GM23338 (cell line): ENCODE measurements at places on chromosomes 1 and 21.

- no peak for DNase-seq
Observed at GRCh38 chr1:172004671-172005070, 163.4 kb downstream of the DNM3 start.

GRCh38 chr1:110768605-110769004, 93.9 kb upstream of the KCNA3 start:
- DNase-seq = no peak

GRCh38 chr1:174074757-174075156, 52.6 kb upstream of the RC3H1 start:
- no peak for DNase-seq

DNA sequence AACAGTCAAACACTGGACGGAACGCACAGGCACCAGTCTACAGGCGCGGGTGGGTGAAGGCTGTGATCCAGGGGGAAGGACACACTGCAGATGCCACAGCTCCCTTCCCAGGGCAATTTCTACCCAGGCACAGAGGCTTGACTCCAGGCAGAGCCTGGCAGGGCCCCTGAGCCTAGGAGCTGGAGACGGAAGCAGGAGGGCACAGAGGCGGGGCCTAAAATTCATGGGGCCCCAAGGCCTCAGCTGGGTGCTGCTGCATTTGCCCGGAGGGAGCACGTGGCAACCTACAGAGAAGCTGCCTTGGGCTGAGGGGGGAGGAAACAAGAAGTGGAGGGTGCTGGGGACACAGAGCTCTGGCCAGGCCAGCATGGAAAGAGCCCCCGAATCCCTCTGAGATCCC, 41.2 kb downstream of the UBE2G2 start:
- no peak for DNase-seq

- peak; percentile 24 for DNase-seq
Observed at GRCh38 chr1:33045246-33045645, 8.6 kb upstream of the AK2 start.

DNA sequence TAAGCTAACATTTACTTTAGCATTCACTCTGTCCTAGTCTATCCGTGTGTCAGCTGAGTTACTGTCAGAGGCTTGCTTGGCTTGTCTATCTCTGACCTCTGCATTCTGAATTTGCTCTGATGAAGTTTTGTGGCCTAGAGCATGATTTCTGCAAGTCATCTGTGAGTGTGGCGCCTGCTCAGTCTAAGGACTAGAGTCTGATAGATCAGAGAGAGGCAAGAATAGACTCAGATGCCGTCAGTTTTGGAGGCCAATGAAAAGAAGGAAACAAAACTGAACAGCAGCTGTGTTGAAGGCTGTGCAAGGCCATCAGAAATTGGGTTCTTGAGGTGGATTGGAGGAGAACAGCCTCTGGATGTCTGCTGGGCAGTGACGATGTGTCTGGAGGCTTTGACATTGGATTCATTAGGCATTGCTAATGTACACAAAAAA, 573.1 kb downstream of the USP25 start:
- DNase-seq = no peak

GRCh38 chr1:9269078-9269501, 23.6 kb upstream of the SPSB1 start:
- no peak for DNase-seq

DNA sequence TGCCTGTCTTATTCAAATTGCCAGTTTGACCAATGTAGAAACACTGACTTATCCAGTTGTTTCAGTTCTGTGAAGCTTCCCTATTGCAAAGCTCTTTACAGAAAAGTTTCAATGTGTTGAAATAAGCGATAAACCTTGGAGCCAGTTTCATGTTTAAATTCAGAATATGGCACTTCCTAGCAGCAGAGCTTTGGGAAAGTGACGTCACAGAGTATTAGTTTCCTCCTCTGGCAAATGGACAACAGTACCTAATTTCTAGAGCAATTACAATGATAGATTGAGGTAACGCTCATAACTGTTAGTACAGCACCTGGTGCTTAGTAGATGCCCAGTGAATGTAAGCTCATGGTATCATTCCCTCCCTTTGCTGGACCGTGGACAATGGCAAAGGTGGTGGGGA, 527.5 kb upstream of the DAB1 start:
- no peak for DNase-seq

GRCh38 chr1:51924455-51924854, 45.9 kb upstream of the NRDC start:
- no peak for DNase-seq

DNA sequence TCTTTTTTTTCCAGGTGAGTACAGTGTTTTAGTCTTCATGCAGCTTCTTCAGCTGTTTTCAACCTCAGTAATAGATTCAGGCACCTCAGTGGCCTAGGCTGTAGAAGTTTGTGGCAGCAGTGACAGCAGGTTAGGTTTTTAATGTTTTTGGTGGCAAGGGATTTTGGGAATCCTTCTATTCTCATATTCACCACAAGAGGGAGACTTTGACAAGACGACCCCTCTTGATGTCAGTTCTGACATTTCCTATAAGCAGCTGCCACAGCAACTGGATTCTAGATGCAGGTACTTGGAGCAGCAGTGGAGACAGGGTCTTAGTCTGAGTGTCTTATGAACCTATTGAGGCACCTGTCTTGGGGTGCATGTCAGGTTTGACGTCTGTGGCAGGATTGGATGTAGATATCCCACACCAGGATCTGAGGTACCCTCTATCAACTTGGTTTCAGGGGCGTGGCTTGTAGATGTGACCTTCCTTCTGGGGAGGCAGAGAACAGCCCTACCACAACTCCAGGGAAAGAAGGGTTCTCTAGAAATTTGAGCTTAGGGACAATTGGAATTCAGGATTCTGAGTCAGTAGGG, 1104.2 kb upstream of the TMPRSS15 start:
- DNase-seq = peak; percentile 65

DNA sequence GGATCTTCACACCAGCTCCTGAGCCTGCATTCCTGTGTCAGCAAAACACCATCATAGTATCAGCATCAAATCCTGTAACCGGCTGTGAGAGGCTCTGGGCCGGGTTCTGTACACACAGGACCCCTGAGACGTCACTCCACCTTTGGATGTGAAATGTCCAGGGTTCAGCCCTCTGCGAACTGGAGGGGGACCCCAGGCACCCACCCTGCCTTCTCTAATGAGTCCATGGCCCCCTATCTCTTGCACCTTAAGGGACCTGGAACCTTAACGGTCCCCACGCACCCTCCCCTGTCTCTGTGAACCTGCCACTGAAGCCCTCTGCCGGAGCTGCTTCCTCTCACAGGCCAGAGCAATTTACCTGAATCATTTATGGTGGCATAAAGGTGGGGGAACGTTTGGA, 257.8 kb downstream of the NPHP4 start:
- DNase-seq = no peak

GRCh38 chr1:31760471-31761470, 3.4 kb downstream of the ADGRB2 start:
- peak; percentile 88 for DNase-seq

GRCh38 chr1:180600343-180600742, 31.5 kb upstream of the XPR1 start:
- no peak for DNase-seq

DNA sequence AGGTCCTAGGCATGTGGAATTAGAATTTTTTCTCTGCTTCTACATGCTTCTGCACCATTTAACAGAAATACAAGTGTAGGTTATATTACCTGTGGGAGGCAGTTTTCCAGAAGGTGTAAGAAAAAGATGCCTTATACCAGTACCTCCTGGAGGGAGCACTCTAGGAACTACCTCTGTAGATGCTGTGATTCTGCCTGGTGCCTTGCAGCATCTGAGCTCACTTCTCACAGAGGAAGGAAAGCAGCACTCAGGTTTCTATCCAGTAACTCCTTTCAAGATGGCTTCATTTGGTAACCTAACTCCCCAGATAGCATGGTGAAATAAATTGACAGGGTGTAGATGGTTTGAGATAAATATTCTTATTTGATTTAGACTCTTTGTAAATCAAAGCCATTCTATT, 50.3 kb downstream of the GIPC2 start:
- DNase-seq = no peak

DNA sequence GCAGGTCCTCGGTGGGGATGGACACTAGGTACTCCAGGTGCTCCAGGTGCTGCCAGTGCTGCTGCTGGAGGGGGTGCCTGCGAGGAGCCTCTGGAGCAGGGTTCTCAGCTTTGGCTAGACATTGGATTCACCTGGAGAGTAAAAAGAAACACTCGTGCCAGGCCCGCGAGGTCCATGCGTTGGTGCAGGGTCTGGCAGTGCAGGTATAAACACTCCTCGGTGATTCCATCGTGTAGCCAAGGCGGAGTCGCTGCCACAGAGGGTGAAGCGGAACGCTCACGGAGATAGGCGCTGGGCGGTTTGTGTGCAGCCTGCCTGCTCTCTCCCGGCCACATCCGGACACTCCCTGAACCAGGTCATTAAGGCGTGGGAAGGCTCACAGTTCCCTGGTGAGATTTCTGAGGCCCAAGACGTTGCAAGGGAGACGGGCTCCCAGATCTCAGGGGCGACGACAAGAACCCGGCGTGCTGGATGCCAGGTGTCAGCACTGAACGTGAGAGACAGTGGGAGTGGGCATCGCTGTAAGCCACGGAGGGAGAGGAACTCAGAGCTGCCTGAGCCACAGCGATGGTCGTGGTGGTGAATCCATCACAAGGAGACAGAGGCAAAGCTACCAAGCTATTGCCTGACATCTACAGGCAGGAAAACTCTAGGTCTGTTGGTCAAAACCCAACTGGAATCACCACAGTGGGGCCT, 17.2 kb upstream of the SUMO3 start:
- DNase-seq = no peak

DNA sequence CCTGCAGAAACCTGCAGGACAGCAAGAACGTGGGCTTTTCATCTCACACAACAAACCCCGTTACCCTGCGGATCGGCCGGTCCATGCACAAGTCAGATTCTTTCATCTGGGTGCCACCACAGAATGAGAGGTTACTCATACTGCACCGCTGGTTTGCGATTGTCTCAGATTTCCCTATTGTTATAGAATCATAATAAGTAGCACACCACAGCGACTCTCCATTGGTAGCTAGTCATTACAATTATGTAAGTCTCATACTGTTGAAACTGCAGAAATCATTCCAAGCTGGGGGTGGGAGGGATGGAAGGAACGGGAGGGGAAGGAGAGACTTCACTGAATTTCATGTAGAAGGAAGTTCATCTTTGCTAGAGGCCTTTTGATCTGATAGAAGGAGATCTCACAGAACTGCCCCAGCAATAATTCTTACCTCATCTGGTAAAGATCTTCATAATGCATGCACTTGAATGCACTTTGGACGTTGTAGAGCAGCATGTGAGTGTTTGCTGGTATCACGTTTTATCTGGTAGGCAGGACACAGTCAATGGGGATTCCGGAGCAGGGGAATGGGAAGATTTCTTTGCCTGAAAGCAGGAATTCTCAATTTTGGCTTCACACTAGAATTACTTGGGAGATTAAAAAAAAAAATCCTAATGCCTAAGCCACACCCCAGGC, 221.1 kb downstream of the KIF26B start:
- DNase-seq = no peak

GRCh38 chr1:24392982-24393650, 20.5 kb downstream of the STPG1 start:
- no peak for DNase-seq

- no peak for DNase-seq
Observed at GRCh38 chr1:3735688-3736087, 16.6 kb upstream of the CCDC27 start.

DNA sequence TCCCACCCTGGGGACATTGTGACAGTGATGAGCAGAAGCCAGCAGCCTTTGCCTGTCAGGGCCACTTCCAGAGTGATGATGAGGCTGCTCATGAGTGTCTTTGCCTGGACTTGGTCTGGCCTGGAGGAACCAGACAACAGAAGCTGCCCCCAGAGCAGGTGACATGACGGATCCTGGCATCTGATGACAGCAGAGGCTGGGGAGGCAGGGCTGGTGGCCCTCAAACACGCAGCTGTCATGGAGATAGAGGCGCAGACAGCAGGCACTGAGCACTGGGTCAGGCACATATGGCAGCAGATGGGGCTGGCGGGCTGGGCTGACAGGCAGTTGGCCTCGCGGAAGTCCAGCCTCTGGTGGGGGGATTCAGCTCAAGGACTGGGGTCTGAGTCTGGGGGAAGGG, 66.4 kb upstream of the STUM start:
- no peak for DNase-seq

DNA sequence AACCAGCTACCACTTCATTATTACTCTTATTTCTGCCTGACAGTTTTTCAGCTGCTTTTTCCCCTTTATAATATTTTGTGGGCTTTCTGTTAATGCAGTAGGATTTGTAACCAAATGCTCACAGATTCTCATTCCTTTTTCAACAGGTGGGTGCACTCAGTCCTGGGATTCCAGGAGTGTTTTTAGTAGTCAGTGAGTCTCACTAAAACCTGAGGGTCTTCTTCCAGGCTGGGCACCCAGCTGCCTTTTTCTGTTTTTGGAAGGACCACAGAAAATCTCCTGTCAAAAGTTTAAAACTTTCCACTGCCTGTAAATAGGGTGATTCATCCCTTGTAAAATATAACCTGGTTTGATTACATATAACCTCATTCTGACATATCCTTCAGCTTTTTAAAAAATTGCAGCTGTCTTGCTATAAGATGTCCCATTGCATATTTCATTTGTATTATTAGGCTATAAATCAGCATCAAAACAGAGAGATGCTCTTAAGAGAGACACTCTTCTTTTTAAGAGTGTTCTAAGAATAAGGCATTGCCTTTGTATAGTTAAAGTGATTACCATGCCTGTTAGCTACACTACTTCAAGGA, 16.8 kb upstream of the CEP350 start:
- no peak for DNase-seq

DNA sequence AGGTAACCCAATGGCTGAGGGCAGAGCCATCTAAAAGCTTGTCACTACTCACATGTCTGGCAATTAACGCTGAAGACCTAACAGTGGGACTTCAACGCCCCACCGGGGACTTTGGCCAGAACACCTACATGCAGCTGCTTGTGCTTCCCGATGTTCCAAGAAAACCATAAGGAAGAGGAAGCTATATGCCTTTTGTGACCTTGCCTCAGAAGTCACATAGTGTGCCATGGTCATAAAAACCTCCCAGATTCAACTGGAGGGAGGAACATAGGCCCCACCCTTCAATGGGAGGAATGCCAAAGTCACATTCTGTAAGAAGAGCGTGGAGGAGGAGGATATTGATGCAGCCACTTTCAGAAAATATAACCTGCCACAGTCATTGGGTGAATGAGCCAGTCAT, 147.8 kb upstream of the MAGI3 start:
- DNase-seq = no peak

DNA sequence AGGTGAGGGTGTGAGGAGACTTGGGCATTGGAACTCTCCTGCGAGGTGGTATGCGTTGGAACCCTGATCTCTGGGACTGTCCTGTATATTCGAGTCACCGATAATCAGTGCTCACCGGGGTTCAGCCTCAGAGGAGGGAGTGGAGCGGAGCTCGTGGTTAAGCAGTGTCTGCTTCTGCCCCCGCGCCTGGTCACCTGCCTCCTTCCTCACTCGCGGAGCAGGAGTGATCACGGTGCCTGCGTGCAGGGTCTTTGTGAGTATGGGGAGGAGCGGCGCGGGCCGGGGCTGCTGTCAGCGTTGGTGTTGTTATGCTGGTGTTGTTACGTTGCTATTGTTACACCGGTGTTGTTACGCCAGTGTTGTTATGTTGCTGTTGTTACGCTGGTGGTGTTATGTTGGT, 23.3 kb downstream of the H6PD start:
- no peak for DNase-seq

- peak; percentile 54 for DNase-seq
Observed at GRCh38 chr1:89912073-89912472, 82.8 kb upstream of the ZNF326 start.

GRCh38 chr1:152899027-152899426, 9.3 kb upstream of the IVL start:
- DNase-seq = no peak
